AG08395 (cell line): ENCODE measurements at places on chromosomes 16 and 17.

- DNase-seq: no peak
Observed at GRCh38 chr17:48294020-48294805, 135.8 kb downstream of the SKAP1 start.

DNA sequence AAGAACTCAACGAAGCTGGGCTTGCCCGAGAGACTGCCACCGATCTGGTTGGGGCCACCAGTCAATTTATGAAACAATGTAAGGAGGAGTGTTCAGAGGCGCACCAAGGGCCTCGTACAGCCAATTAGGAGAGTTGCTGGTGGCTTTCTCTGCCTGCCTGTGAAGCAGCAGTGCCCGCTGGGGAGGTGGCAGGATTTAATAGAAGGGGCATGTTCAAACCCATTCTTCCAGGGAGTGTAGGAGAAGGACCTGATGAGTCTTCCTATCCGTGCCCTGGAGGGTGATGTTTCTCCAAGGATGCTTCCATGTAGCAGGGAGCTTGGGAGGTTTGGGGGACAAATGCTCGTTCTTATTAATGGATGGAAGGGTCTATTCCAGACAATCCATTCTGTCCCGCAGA is 178.4 kb downstream of the CCDC182 start:
- no peak for DNase-seq

GRCh38 chr16:30882429-30883310 is 11.2 kb downstream of the BCL7C start:
- no peak for DNase-seq

DNA sequence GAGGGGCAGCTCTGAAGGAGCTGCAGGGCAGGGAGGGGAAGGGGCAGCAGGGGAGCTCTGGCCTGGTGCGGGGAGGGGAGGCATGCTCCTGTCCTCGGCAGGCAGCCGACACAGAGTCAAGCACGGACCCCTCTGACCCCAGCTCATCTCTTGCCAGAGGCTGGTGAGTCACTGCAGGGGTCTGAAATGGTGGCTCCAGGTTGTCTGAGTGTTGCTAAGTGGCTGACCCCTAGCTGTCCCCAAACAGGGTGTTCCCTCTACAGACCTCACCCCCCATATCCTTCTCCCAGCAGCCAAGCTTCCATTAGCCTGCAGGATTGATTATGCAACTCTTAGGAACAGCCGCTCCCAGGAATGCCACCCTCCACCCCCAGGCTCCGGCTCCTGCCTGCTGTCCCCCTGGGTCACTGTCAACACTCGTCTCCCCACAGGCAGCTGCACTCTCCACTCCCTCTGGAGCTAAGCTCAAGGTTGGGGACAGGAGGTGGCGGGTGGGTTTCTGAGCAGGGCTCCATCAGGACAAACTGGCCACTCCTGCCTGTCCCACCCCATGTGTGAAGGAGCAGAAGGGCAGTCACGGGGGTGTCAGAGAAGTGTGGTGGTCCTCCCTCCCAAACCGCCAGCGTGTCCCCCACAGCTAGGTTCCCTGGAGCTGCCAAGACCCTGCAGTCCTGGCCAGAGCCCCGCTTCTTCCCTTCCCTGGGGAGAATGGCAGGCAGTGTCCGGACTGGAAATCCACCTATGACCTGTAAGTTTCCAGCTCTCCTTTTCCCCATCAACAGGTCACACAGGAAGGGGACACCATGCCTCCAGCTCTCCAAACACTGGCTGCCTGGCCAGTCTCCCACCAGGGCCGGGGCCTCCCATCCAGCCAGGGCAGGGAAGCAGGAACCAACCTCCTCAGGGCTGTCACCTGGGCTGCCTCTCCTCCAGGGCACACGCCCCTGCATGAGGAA is 1.0 kb downstream of the MYLK3 start:
- no peak for DNase-seq

DNA sequence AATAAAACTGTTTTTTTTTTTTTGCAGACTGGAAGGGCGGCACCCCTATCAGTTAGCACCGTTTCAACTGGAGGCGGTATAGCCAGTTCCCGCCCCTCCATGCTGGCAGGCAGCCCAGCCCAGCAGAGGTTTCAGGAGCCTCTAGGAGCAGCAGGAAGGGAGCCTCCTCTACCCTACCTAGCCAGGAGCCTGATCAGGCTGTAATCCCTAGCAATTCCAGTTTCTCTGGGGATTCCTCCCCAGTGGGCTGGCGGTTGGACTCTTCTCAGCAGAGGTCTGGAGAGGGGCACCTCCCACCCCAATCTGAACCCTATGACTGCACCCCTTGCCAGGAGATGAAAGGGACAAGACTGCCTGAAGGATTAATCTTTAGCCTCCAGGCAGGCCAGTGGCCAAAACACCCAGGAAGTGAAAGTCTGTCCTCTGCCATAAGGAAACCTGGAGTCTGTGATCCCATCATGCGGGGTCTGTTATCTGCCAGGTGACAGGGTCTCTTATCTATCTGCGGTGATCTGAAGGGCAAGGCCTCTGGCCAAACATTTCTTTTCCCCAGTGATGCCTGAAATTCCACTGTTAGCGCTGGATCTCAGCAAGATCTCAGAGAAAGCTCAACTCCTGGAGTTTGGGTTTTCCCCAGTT is 4.9 kb upstream of the CDH1 start:
- DNase-seq: no peak

- DNase-seq: peak; percentile 92
Observed at GRCh38 chr17:31269578-31269983, 27.5 kb downstream of the OMG start.

- DNase-seq: no peak
Observed at GRCh38 chr16:15773968-15774367, 82.9 kb downstream of the MYH11 start.

GRCh38 chr17:74445158-74445557 is 13.3 kb downstream of the GPRC5C start:
- no peak for DNase-seq

DNA sequence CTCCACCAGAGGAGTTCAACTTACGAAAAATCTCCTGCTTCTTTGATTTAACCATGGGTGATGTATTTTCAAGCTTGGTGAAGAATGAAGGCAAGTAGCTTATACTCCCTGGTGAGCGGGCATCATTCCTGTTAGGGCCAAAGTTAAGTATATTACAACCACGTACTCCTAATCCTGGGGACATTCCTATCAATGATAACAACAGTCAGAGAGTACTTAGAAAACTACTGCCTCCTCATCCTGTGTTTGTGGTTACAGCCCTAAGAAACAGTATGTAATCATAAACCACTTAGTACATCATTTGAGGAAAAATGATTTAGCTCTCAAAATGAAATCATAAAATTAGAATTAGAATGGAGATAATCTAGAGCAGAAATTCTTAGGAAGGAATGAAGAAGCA is 47.3 kb downstream of the TTC19 start:
- DNase-seq: no peak

DNA sequence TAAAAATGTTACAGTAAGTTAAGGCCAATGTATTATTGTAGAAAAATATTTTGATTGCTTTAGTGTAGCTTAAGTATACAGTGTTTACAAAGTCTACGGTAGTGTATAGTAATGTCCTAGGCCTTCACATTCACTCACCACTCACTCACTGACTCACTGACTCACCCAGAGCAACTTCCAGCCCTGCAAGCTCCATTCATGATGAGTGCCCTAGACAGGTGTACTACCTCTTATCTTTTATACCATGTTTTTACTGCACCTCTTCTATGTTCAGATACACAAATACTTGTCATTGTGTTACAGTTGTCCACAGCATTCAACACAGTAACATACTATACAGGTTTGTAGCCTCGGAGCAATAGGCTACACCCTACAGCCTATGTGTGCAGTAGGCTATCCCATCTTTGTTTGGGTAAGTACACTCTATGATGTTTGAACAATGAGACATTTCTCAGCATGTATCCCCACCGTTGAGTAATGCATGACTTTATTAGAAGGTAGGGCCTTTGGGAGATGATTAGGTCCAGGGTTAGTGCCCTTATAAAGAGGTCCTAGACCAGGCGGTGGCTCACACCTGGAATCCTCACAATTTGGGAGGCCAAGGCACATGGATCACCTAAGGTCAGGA is 117.8 kb downstream of the SLC39A11 start:
- DNase-seq: no peak

DNA sequence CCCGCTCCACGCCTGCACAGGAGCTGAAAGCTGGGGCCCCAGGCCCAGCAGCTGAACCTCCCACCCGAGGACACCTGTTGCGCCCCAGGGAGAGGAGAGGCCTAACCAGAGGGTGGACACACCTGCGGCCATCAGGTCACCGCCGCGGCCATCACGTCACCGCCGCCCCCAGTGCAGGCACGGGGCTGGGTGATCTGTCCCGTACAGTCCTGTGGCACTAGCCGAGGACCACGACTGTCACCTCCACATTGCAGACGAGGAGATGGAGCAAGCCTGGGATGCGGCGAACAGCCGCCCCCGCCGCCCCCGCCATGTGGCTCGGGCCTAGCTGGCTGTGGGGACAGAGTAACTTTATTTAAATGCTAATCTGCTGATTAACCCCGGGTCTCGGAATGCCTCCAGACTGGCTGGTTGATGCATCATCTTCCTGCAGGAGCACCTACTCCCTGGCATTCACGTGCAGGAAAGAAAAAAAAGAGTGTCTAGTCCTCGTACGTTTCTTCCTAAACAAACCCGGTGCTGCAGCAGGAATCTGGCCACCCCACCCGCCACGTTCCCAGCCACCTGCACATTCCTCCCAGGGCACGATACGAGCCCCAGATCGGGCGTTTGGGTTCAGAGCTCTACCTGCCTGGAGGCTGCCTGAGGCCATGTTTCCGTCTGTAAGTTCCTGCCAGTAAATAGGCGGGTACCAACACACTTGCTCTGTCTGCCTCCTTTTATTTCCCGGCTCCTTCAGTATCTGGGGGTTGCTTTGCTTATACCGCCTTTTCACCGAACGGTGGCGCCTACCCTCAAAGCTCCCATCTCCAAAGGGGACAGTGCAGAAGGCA is 29.9 kb downstream of the PIEZO1 start:
- peak; percentile 85 for DNase-seq

GRCh38 chr16:55725055-55725777 is 69.4 kb downstream of the SLC6A2 start:
- DNase-seq: no peak

- no peak for DNase-seq
Observed at GRCh38 chr17:59712862-59713261, 5.4 kb downstream of the VMP1 start.

DNA sequence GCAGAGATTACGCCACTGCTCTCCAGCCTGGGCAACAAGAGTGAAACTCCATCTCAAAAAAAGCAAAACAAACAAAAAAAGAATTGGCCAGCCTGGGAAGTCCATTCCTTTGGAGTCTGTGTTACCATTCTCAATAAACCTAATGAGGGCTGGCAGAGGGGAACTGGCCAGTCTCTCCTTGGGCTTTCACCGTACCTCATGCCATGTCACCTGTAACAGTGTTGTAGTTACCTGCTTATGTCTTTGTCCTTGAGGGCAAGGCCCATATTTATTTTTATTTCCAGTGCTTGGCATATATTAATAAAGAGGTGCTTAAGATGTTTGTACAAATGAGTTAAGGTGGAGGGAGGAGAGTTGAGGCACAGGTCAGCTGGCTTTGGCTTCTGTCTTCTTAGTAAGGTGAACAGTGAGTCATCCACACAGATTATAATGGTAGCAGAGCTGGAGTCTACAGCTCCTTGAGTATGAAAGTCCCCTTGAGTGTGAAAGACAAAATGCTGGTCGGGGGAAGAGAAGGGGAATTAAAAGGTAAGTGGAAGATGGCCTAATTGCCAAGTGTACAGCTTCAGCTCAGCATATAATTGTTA is 8.4 kb downstream of the C1QBP start:
- DNase-seq: no peak

GRCh38 chr17:63125987-63126386 is 160.0 kb downstream of the TANC2 start:
- DNase-seq: no peak

DNA sequence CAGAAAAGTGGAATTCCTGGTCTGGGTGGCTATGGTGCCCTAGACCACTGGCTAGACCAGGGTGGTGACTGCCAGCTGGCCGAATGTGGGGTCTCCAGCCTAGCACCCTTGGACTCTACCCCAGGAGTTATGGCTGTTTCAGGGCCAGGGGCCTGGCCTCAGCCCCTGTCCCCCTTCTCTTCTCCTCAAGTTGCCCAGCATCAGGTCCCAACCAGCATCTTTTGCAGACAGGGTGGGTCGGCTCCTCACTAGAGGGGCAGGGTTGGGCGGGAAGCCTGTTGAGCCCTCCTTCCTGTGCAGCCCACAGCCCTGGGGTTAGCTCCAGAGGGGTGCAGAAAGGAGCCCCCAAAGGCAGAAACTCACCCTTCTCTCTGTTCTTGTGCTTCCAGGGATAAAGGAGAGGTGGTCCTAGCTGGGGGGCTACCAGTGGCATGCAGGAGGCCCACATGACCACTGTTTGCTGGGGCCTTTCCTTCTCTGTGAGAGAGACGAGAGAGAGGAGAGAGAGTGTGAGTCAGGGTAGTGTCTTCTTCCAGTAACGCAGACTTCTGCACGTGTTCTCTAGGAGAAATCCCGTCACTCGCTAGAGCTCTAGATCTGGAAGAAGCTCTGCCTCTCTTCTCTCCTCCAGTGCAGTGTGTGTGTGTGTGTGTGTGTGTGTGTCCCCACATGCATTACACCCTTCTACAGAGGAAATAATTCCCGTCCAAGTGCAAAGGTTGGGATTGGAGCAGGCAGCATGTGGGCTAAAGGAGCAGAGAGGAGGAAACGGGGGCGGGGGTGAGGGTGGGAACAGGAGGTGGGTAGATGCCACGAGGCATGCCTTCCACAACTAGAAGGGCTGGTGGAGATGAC is 209.4 kb downstream of the SEC14L1 start:
- DNase-seq: peak; percentile 52

GRCh38 chr17:42682722-42683403 is 532 bp downstream of the CNTNAP1 start:
- DNase-seq: peak; percentile 61

DNA sequence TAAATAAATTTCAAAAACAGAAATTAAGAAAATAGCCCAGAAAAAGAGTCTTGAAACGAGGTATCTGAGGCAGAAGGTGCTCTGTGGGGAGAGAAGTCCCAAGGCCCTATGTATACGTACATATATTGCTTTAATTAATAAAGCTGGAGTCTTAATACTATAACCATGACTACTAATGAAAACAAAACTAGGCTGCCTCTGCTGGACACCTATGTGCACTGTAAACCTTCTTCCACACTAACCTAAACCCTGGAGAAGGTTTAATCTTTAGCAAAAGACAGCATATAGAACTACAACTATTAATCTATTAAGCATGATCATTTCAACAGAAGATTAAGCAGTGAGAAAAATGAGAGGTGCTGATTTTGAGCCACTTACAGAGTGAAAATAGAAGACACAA is 153.9 kb upstream of the C17orf78 start:
- DNase-seq: no peak

- no peak for DNase-seq
Observed at GRCh38 chr16:82152641-82153112, 17.3 kb downstream of the MPHOSPH6 start.

- no peak for DNase-seq
Observed at GRCh38 chr17:51435171-51435552, 174.8 kb downstream of the UTP18 start.

- no peak for DNase-seq
Observed at GRCh38 chr17:28466001-28466400, 7.4 kb upstream of the SLC13A2 start.
